Cardiac fibroblast (primary cell): ENCODE measurements at places on chromosomes 11 and 22.

GRCh38 chr11:90556606-90557005 is 333.8 kb upstream of the CHORDC1 start:
- no peak for DNase-seq

- peak; percentile 57 for DNase-seq
Measured at GRCh38 chr11:122175306-122175705, 59.3 kb upstream of the BLID start.

GRCh38 chr11:73267122-73267846 is 4.9 kb upstream of the P2RY6 start:
- no peak for DNase-seq

DNA sequence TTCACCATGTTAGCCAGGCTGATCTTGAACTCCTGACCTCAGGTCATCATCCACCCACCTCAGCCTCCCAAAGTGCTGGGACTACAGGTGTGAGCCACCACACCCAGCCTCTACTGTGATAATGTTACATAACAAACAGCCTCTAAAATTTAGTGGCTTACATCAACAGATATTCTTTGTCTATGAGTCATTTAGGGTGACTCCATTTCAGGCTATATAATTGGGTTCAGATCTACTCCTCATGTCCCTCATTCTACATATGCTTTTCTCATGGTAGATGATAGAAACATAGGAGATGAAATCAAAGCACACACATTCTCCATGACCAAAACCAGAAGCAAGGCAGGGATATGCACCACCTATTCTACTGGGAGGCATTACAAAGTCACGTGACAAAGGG is 72.7 kb downstream of the SIK2 start:
- no peak for DNase-seq

DNA sequence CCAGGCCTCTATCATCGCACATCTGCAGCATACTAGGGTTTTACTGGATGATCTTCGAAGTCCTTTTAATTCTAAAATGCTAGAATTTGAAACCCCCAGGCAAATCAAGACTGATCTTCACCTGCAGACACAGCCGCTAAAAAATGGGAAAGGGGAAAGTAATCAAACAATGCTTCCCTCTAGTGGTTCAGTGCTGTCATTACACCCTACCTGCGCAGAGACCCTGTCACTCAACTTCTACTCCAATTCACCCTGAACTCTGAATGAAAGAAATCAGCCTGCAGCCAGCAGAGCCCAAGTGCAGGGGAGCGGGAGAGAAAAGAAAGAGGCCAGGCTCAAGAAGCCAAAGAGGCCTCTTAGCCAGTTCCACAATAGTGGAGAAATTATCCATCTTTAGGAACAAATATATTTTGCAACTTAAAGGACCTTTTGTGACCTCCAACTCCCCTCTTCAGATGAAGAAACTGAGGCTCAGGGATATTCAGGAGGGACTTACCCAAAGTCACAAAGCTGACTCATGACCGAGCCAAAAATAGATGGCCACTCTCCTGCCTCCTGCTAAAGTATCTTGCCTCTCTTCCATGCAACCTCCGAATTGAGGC is 33.0 kb downstream of the SERGEF start:
- peak; percentile 24 for DNase-seq

DNA sequence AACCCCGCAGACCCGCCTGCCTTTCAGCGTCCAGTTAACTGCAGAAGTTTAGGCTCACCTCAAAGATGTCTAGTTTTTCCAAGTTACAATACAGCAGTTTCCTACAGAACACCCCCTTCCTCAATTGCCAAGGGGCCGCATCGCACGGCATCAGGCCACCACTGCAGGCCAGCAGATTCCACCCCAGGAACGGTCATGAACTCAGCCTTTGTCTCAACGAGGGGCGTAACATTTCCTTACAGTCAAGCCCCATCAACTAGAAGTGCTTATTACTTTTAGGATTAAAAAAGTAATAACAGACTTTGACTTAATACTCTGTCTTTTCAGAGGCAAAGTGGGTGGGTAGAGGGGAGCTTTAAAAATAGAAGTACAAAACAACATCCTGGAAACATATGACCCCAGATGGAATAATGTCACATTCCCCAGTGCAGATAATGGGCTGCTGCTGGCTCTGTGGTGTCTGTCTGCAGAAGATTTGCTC is 36.3 kb downstream of the PPP2R1B start:
- DNase-seq: peak; percentile 56

DNA sequence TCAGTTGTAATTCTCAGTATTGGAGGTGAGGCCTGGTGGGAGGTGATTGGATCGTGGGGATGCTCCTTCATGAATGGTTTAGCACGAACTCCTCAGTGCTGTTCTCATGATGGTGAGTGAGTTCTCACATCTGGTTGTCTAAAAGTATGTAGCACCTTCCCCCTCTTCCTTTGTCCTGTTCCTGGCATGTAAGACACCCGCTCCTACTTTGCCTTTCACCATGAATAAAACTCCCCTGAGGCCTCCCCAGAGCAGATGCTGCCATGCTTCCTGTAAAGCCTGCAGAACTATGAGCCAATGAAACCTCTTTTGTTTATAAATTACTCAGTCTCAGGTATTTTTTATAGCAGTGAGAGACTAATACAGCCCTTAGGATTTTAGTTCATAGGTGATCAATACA is 191.5 kb downstream of the MAML2 start:
- no peak for DNase-seq

- peak; percentile 13 for DNase-seq
Measured at GRCh38 chr11:111512296-111513239, at the start of gene BTG4. Gene BTG4 (minus strand): TSS chr11:111512386. CDS start chr11:111498776, 13,610 bp downstream.

DNA sequence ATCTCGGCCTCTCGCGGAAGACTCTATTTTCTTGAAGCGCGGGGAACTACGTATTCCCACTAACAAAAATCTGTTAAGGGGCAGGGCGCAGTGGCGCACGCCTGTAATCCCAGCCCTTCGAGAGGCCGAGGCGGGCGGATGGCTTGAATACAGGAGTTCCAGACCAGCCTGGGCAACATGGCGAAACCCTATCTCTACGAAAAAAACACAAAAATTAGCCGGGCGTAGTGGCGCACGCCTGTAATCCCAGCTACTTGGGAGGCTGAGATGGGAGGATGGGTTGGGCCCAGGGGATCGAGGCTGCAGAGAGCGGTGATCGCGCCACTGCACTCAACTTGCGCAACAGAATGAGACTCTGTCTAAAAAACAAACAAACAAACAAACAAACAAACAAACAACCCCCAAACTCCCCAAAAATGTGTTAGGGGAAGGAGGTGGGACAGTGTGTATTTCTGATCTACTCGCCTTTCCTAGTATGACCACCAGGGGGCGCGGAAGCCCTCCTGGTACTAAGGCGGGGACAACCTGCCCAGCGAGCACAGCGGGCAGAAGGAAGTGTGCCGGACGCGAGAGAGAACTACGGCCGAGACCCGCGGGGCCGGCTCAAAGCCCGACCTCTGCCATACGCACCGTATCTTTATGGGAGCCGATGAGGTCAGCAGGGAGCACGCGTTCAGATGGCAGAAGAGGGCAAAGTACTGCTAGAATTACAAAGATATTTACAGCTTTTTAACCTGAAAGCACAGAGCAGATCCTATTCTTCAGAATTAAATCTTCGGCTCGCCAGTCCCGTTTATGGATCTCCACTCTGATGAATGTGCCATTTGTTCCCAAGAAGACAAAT is 1.3 kb upstream of the STX3 start:
- DNase-seq: peak; percentile 82

GRCh38 chr11:88051396-88051795 is 123.8 kb downstream of the RAB38 start:
- DNase-seq: peak; percentile 62

DNA sequence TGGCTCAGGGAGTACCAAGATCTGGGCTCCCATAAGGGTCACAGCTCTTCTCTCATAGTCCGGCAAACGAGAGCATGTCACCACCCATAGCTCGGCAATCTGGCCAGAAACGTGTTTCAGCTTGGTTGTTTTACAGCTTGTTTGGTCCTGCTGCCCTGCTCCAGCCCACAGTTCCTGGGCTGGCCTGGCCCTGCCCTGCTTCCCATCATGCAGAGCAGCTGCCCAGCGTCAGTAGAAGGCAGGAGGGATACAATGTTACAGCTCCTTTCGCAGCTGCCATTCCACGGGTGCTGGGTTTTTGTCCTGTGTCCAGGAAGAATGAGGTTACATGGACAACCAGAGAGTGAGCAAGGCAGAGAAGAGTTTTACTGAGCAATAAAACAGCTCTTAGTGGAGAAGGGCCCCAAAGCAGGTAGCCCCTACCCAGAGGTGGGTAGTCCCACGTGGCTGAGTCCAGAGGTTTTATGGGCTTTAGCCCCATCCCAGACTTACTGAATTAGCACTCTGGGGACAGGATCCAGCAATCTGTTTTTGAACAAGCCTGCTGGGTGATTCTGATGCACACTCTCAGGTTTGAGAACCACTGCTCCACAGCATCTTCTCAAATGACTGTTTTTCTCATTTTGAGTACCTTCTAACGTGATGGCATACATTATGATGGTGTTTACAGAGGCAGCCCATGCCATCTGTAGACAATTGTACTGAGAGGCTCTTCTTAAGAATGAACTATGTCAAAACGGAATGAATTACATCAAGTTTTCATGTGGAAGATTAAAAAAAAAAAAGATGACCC is 5.8 kb upstream of the MS4A18 start:
- no peak for DNase-seq

DNA sequence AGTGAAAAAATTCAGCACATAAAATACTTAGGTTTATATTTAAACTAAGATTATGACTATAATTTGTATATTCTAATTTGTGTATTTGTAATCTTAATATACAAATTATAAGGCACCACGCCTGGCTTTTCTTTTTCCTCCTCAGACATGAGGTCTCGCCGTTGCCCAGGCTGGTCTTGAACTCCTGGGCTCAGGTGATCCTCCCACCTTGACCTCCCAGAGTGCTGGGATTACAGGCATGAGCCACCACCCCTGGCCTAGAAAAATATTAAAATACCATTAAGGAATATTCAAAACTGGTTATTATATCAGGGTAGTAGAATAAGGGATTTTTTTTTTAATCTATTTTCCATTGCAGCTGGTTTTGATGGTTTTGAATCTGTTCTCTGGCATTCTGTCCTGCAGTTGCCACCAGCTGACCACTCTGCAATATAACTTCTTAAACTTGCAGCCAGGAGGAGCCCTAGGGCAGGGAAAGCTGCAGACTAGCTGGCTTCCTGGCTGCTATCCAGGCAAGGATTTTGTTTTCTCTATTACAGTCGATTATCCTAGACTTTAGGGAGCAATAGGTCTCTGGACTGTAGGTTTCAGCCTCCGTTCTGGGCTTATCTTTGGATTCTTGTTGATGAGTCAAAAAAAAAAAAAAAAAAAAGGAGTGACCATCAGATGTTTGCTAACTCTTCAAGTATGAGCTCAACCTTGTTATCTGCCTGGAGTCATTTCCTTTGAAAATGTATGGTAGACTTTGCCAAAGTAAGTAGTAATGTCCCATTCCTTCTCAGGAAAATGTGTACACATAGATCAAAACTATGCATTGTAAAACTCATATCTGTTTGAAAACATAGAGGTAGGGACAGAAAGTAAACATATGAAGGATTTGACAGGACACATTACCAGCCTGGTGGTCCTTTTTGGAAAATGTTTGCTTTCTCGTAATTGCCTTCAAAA is 13.2 kb downstream of the POLA2 start:
- peak; percentile 99 for DNase-seq

GRCh38 chr22:48025096-48025495 is 1262.6 kb downstream of the TBC1D22A start:
- no peak for DNase-seq

GRCh38 chr11:110134110-110134509 is 40.9 kb downstream of the ZC3H12C start:
- no peak for DNase-seq

GRCh38 chr11:120545813-120546212 is 34.3 kb downstream of the GRIK4 start:
- DNase-seq: no peak

DNA sequence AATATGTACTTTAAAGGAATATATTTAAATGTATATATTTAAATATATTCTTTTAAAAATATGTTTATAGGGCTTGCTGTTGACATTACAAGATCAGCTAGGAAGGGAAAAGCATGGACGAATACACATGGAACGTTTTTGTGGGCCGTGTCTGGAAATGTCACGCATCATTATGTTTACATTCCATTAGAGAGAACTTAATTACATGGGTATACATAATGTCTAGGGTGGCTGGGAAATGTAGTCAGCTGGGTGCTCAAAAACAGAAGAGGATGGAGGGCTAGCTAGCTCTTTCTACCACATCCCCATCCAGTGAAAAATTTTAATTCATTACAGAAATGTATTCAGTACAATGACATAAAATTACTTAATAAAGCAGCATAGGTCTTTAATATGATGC is 371.2 kb downstream of the DYNC2H1 start:
- DNase-seq: no peak

GRCh38 chr22:35977136-35977535 is 51.5 kb downstream of the RBFOX2 start:
- no peak for DNase-seq

GRCh38 chr11:8060801-8061554 is 20.0 kb upstream of the TUB start:
- peak; percentile 70 for DNase-seq

DNA sequence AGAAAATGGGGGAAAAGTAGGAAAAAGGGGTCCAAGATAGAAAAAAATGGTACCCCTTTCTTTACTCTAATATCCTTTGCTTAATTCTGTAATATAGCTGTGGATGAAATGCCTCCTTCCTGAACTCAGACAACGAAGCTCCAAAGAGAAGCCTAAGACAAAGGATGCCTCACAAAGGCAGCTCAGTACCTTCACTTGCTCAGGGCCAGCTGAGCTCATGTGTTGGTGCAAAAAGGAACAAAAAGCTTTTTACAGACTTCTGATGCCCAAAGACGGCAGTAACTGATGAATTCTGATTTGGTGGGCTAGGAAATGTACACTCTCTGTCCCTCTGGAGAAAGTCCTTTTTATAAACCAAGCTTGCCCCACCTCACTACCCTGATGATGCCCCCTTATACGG is 77.5 kb downstream of the DENND5A start:
- no peak for DNase-seq

DNA sequence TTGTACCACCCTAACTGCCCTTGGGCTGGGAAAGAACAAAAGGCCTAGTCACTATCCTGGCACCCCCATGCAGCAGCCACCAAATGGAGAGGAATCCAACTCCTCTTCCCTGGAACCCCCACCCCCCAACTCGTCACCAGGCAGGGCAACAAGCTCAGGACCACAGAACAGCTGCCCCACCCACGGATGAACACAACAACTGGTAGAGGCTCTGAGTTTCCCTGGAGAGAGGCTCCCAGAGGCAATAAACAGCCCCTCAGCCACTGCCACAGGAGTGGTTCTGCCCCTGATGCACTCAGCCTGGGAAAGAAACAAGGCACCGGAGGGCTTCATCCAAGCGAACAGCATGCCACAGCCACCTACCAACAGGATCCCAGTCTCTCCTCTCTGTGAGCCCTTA is 778.4 kb upstream of the FAT3 start:
- DNase-seq: no peak
